ENCODE measurements at places on chromosomes 5 and 9.

DNA sequence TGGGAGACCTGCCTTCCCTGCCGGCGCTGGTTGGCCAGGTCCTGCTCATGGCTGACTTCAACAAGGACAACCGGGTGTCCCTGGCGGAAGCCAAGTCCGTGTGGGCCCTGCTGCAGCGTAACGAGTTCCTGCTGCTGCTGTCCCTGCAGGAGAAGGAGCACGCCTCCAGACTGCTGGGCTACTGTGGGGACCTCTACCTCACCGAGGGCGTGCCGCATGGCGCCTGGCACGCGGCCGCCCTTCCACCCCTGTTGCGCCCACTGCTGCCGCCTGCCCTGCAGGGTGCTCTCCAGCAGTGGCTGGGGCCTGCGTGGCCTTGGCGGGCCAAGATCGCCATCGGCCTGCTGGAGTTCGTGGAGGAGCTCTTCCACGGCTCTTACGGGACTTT lies 10.6 kb downstream of the DIPK1B start:
- no peak for DNase-seq

GRCh38 chr5:78677777-78678668 lies 29.5 kb upstream of the LHFPL2 start:
- DNase-seq, result no peak

DNA sequence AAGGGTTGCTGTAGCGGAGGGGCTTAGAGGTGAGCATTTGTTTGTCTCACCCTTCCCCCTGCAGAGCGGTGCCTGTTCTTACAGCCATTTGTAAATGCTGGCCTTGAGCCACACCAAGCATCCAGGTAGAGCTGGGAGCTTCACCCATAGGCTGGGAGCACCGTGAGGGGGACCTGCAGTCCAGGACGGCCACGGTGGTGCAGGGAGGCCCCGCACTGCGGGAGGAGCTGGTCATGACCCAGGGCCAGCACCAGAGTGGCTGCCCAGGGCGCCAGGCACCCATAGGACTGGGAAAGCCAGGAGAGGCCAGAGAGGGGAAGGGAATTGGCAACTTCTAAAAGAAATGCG lies 197.3 kb upstream of the ADAMTS16 start:
- DNase-seq, result no peak

GRCh38 chr9:89923961-89924504 lies 319.2 kb downstream of the GADD45G start:
- DNase-seq, result no peak

DNA sequence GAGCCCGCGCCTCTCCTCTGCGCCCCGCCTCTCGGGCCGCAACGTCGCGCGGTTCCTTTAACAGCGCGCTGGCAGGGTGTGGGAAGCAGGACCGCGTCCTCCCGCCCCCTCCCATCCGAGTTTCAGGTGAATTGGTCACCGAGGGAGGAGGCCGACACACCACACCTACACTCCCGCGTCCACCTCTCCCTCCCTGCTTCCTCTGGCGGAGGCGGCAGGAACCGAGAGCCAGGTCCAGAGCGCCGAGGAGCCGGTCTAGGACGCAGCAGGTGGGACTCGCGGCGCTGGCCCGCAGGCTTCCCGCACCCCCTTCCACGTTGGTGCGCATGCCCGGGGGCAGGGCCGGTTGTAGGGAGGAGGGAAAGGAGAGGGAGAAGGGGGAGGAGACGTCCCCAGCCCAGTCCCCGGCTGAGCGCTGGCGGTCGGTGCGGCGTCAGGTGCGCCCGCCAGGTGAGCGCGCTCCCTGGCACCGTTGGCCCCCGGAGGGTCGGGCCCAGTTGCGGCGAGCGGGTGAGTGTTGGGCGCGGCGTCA lies at the start of gene OCLN:
Gene OCLN (plus strand): TSS at position 400 of the 532 bp plus-strand sequence. CDS start 11,455 bp downstream, outside the sequence.
- peak; percentile 92 for DNase-seq

GRCh38 chr5:119405419-119405818 lies 46.9 kb upstream of the HSD17B4 start:
- DNase-seq, result no peak

- no peak for DNase-seq
Observed at GRCh38 chr5:108046955-108047670, 334.8 kb downstream of the FBXL17 start.

DNA sequence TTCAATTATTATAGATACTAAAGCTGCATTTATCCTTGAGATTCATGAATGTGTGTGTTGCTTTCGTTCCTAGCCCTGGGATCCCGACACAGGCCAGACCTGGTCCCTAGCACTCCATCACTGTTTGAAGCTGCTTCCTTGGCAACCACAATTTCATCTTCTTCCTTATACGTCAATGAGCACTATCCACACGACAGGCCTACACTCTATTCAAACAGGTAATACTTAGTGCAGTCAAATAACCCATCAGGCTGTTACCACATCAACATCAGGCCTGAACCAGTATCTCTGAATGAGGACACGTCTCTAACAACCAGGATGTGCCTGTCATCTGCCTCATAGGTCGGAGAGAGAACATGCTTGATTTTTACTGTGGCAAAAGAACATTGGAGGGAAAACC lies 73.3 kb downstream of the PRKACG start:
- DNase-seq, result no peak

- no peak for DNase-seq
Observed at GRCh38 chr5:69007163-69007562, 86.7 kb upstream of the SLC30A5 start.

- DNase-seq, result no peak
Observed at GRCh38 chr5:38540314-38540713, 16.1 kb downstream of the LIFR start.

GRCh38 chr5:122112733-122113558 lies 16.4 kb upstream of the ZNF474 start:
- DNase-seq, result no peak

DNA sequence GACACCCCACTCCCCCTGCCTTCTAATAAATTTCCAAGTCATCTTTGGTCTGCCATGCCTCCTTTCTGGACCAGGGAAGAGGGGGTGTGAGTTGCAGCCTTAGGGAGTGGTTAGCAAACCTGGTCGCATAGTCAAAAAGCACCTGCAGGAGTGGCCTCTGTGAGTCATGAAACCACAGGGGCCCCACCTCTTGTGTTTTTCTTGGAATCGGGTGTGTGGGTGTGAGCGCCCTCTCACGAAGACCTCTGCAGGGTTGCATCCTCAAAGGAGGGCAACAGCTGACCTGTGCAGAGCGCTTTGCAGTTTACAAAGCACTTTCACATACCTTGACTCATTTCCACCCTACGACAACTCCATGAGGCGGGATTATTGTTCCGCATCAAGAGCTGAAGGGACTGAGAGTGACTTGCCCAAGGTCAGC lies 36.8 kb upstream of the TEX48 start:
- no peak for DNase-seq

DNA sequence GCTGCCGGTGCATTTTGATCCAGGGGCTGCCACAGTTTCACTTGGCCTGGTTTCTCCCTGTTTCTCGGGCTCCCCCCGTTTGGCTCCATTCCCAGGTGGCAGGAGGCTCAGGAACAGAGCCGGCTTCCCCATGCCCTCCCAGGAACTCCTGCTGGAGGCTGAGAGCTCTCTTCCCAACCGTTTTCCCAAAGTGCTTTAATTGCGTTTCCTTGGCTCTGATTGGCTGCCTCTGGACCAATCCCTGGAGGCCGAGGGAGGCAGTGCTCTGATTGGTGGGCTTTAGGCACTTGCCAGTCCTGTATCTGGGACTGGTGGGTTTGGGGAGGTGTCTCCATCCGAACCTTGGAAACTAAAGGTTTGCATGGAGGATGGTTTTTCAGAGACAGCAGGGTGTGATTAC lies 4.9 kb downstream of the TSPAN17 start:
- DNase-seq, result no peak

- DNase-seq, result no peak
Observed at GRCh38 chr9:108050894-108051293, 561.3 kb upstream of the KLF4 start.

GRCh38 chr9:122808141-122808540 lies 8.2 kb downstream of the OR1K1 start:
- no peak for DNase-seq

DNA sequence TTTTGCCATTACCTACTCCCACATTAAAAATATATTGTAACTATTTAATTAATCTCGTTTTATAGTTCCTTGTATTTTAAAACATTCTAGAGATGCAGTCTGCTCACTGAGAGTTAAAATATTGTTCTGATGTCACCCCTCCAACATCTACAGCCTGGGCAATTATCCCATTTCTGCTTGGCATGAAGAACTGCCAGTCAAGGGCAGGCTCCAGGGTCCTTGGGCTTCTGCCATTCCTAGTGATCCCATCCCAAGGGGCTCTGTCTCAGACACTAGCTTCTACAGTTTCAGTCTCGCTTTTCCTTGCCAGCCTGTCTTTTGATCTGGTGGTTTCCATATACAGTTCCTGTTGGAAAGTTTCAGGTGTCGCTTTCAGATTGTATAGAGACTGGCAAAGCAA lies 287.2 kb downstream of the TMEM232 start:
- DNase-seq, result no peak

DNA sequence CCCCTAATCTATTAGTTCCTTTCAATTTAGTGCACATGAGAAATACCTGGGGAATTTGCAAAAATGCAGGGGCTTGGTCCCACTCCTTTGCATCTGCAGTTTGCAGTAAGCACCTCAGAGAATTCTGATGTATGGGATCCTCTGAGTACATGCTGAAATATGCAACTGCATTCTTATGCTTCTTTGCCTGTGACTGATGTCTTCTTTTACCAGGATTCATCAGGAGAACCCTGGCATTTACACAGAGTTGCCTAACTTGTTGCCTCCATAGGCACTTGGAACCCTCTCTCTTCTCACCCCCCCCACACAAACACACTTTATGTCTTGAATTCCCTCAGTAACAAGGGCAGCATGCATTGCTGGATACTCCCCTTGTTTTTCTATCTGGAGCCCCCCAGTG lies 173.1 kb downstream of the KDM4C start:
- no peak for DNase-seq

DNA sequence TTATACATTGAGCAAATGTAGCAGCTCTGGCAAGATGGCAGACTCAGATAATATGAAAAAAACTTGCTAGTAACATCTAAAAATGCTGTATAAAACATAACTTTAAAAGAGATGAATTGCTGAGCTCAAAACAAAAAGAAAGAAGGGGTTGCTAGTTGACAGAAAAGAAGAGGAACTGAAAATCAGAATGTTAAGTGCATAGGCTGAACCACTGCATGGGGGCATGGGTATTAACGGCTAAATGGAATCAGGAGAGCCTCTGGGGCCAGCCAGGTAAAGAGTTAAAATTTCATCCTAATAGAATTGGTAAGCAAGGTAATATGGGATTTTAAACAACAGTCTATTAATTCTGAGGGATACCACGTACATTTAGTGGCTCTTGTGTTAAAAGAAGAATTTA lies 146.8 kb downstream of the SMC2 start:
- DNase-seq, result no peak

DNA sequence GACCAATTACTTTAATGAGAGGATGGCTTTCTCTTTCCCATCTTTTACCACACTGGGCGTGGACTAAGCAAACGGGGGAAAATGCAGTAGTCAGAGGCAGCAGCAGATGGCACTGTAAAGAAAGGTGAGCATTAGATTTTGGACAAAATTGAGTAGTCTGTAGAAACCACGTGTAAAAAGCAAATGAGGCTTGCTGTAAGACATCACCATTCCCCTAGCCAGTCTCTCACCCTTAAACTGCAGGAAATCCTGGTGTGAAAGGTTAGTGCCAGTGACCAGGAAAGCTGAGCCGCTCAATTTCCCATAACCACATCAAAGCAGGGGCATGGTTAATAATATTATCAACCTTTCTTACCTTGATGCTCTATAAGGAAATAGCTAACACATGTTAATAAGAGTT lies 31.8 kb downstream of the SPATA31C2 start:
- no peak for DNase-seq

DNA sequence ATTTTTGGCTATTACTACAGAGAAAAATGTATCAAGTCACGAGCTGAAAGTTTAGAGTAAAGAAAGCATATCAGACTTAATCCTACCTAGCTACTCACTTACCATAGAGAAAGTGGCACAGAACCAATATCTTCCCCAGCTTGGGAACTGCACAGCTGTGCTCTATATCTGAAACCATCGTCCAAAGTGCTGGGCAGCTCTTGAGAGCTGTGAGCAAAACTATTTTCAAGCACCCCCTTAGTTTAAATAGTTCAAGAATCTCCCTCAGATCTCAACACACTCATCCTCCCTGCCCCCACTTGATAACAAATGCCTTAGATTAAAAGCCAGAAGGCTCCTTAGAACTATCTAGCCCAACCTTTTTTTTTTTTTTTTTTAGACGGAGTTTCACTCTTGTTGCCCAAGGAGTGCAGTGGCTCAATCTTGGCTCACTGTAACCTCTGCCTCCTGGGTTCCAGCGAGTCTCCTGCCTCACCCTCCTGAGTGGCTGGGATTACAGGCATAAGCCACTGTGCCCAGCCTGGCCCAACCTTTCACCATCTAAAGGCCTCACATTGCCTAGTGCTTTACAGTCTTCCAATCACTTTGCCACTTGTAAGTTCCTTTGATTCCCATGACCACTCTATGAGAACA lies 94.2 kb upstream of the APC start:
- no peak for DNase-seq

- DNase-seq, result no peak
Observed at GRCh38 chr9:124708633-124709291, 62.3 kb downstream of the NR6A1 start.

DNA sequence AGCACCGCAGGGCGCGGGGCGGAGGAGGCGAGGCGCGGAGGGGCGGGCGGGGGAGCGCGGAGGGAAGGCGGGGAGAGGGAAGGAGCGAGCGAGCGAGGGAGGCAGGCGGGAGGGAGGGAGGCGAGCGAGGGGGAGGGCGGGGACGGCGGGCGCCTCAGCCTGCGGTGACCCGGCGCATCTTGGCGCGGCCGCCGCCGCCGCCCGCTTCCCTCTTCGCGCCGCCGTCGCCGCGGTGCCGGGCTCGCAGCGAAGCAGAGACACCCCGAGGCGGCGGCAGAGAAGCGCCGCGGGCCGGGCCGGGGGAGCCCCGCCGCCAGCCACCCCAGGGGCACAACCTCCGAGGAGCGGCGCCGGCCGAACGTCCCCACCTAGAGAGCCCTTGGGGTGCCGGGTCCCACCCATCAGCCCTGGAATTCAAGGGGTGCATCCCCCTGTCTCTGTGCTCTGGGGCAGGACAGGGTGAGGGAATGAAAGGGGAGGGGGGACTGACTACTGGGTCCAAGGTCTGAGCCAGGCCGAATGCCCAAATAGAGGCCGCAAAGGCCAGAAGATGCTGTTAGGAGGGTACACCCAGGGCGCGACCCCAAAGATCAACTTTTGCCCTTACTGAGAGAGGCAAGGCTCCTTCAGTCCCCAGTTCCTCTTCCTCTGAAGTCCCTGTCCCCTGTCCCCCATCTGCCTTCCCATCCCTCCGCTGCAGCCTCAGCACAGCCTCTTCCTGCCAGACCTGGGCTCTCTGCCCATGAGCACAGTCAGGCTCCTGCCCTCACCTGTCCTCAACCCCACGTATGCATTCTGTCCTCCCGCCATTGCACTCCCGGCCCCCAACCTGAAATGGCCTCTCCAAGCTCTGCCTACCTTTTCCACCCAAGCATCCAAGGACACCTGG lies at the start of gene ADAMTS2:
Gene ADAMTS2 (minus strand): TSS at position 29 of the 889 bp plus-strand sequence. CDS start 133 bp downstream, outside the sequence.
- peak; percentile 25 for DNase-seq

GRCh38 chr5:86880785-86881492 lies 263.2 kb downstream of the COX7C start:
- DNase-seq, result peak; percentile 63

- no peak for DNase-seq
Observed at GRCh38 chr9:19533373-19533772, 124.6 kb downstream of the ACER2 start.

- no peak for DNase-seq
Observed at GRCh38 chr9:78292026-78292425, 4.9 kb upstream of the PSAT1 start.

Data from NCI-H146 (cell line).